ENCODE measurements at places on chromosomes 2 and 18.

GRCh38 chr2:8676191-8676920 lies 5.5 kb upstream of the ID2 start:
- H3K4me3 ChIP-seq, result peak overlapping the region; percentile 70
- no peaks in the 10 kb centered on the region for H3K36me3 ChIP-seq
- no peak overlapping the region for H3K27ac ChIP-seq
- DNase-seq, result peak; percentile 74

DNA sequence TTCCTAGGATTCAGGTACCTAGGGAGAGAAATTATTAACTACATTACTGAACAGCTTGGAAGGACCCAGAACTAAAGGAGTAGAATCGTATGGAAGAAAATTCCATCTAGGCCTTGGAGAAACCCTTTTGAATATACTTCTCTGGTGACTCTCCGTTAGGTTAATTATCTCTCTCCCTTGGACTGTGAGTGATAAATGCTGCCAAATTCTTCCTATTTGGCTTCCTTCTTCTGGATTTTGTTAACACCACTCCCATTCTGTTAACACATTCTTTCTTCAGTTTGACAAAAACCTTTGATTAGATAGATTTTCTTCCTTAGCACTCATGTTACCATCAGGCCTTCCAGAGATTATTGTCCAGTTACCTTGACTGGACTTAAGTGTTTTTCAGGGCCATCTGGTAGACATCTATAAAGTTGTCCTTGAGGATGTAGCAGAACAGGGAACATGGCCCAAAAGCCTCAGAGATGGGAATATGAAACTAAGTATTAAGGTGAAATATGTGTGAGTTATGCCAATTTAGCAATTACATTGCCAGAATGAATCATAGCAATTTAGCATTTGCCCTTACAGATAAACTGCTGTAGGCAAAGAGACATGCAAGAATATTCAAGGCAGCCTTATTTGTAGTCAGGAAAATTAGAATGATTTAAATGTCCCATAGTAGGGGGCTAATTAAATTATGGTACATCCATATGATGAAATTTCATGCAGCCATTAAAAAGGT lies 6.7 kb downstream of the CYP27A1 start:
- peak overlapping the region; percentile 63 for H3K27ac ChIP-seq
- no peaks in the 10 kb centered on the region for H3K36me3 ChIP-seq
- H3K27me3 ChIP-seq, result no peaks in the 10 kb centered on the region
- DNase-seq, result no peak
- H3K4me1 ChIP-seq, result peaks cover 5% of the 10 kb centered on the region

GRCh38 chr2:217993817-217994463 lies 8.9 kb downstream of the TNS1 start:
- no peak overlapping the region for H3K4me3 ChIP-seq
- H3K36me3 ChIP-seq, result no peaks in the 10 kb centered on the region
- peak; percentile 68 for DNase-seq
- peak overlapping the region; percentile 95 for H3K27ac ChIP-seq
- H3K4me1 ChIP-seq, result peaks cover 54% of the 10 kb centered on the region

GRCh38 chr18:25661831-25662230 lies 309.9 kb upstream of the ZNF521 start:
- H3K36me3 ChIP-seq, result no peaks in the 10 kb centered on the region
- no peak overlapping the region for H3K27ac ChIP-seq
- H3K4me3 ChIP-seq, result no peak overlapping the region
- H3K4me1 ChIP-seq, result no peaks in the 10 kb centered on the region
- DNase-seq, result no peak
- no peaks in the 10 kb centered on the region for H3K27me3 ChIP-seq

- H3K36me3 ChIP-seq, result peaks cover 6% of the 10 kb centered on the region
- DNase-seq, result no peak
- H3K4me3 ChIP-seq, result no peak overlapping the region
- H3K27ac ChIP-seq, result no peak overlapping the region
- no peaks in the 10 kb centered on the region for H3K4me1 ChIP-seq
- no peaks in the 10 kb centered on the region for H3K27me3 ChIP-seq
These were observed 66.9 kb downstream of the ATAD2B start for GRCh38 chr2:23859983-23860382.

DNA sequence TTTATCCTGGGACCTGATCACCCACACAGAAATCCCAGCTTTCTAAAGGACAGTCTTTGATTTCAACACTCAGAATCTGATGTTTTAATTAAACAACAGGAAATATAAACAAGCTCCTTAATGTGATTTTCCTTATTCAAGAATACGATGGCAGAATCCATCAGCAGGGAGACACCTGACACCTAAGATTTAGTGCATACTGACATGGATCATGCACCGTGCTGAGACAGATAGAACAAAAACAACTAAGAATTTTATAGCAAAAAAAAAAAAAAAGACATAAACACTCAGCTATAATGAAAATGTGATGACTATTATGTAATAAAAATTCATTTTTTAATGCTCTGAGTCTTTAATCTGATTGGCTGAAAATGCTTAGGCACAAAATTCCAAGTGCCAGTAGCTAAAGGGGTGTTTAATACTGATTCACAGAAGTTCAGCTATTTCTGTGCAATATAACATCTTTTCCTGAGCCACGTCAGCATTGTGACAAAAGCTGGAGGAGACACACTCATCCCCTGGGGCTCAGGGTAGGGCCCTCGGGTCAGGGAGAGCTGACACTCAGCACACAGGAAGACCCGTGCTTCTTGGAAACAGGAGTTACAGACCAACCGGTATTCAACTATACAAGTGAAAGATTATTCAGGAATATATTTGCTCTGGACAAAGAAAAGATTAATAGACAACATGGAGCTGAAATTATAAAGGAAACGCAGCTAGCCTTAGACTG lies 247.4 kb downstream of the FBXO15 start:
- H3K36me3 ChIP-seq, result no peaks in the 10 kb centered on the region
- no peaks in the 10 kb centered on the region for H3K27me3 ChIP-seq
- no peak for DNase-seq
- no peak overlapping the region for H3K27ac ChIP-seq

DNA sequence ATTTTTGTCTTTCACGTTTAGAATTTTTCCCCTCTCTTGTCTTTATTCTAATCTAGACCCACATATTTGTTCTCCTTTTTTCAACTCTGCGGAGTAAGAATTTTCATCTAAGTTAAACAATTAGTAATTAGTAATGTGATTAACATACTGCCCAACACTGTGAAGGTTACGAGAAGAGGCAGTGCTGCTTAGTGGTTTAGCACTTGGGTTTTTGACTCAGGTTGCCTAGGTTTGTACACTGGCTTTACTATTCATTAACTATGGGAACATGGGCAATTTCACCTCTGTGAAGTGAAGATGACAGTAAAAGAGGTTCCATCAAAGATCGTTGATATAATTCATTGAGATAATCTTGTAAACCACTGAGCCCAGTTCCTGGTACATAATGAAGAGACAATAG lies 82.2 kb upstream of the PNPT1 start:
- no peaks in the 10 kb centered on the region for H3K27me3 ChIP-seq
- H3K4me3 ChIP-seq, result no peak overlapping the region
- DNase-seq, result no peak
- no peak overlapping the region for H3K27ac ChIP-seq

GRCh38 chr2:198164843-198165242 lies 360.4 kb downstream of the PLCL1 start:
- no peak overlapping the region for H3K4me3 ChIP-seq
- no peak overlapping the region for H3K27ac ChIP-seq
- no peaks in the 10 kb centered on the region for H3K36me3 ChIP-seq
- no peak for DNase-seq

- no peaks in the 10 kb centered on the region for H3K4me1 ChIP-seq
- no peak overlapping the region for H3K27ac ChIP-seq
- H3K4me3 ChIP-seq, result no peak overlapping the region
- H3K36me3 ChIP-seq, result no peaks in the 10 kb centered on the region
- DNase-seq, result no peak
These were observed 156.4 kb upstream of the GALNT13 start for GRCh38 chr2:153715218-153715850.

DNA sequence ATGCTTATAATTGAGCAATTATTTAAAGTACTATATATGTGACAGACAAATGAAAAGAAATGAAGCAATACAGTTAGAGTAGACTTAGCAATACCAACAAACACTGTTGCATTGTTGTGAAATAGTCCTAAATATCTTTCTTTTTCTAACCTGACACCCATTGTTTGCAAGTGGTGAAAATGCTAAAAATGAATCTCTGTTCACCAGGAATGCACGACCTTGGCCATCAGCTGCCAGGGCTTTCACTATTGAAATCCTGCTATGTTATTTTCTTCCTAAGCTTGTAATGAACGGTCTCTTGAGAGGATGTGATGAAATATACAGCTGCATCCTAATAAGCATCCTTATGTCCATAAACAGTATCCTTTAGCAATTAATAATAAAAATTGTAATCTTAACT lies 136.2 kb upstream of the MGAT5 start:
- no peaks in the 10 kb centered on the region for H3K36me3 ChIP-seq
- H3K4me3 ChIP-seq, result no peak overlapping the region
- no peaks in the 10 kb centered on the region for H3K27me3 ChIP-seq

GRCh38 chr2:235832941-235833340 lies 335.2 kb downstream of the GBX2 start:
- no peaks in the 10 kb centered on the region for H3K27me3 ChIP-seq
- no peaks in the 10 kb centered on the region for H3K36me3 ChIP-seq
- no peaks in the 10 kb centered on the region for H3K4me1 ChIP-seq
- DNase-seq, result no peak

DNA sequence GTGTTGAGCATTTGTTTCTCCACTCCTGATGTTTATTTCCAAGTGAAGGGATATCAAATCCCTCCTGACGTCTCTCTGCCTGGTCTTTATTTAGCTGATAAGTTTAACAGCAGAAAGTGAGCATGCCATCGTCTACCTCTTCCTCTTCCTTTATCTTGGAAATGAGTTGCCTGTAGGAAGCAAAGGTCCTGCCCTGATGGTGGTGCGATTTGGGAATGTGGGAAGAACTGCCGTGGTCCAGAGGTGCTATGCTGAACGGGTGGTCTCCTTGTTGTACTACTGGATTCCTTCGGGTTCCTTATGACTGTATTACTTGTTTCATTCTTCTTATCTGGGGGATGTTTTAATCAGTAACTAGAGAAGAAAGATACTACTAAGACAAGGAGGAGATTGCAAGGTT lies 217.5 kb downstream of the PMAIP1 start:
- no peak overlapping the region for H3K4me3 ChIP-seq
- H3K27me3 ChIP-seq, result no peaks in the 10 kb centered on the region
- no peak for DNase-seq
- no peak overlapping the region for H3K27ac ChIP-seq
- no peaks in the 10 kb centered on the region for H3K4me1 ChIP-seq

DNA sequence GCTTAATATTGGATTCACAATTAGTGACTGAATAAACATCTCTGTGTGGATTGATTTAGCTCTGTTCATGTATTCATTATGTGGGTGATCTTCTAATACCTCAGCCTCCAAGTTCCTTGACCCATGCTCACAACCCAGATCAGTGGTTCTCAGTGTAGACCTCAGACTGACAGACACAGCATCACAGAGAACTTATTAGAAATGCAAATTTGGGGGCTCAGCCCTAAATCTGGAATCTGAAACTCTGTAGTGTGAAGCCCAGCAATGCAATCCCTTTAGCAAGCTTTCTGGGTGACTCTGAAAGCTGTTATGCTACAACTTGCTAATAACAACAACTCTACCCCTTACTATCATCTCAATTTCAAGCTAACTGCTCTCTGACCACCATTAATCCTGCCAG lies 273.1 kb upstream of the FANCL start:
- no peaks in the 10 kb centered on the region for H3K27me3 ChIP-seq
- no peak overlapping the region for H3K4me3 ChIP-seq
- no peak overlapping the region for H3K27ac ChIP-seq
- H3K36me3 ChIP-seq, result no peaks in the 10 kb centered on the region

GRCh38 chr18:60295674-60296073 lies 76.9 kb downstream of the MC4R start:
- H3K27ac ChIP-seq, result no peak overlapping the region
- no peaks in the 10 kb centered on the region for H3K36me3 ChIP-seq
- DNase-seq, result no peak
- no peak overlapping the region for H3K4me3 ChIP-seq
- H3K27me3 ChIP-seq, result no peaks in the 10 kb centered on the region
- no peaks in the 10 kb centered on the region for H3K4me1 ChIP-seq

- H3K4me1 ChIP-seq, result no peaks in the 10 kb centered on the region
- no peaks in the 10 kb centered on the region for H3K27me3 ChIP-seq
- DNase-seq, result no peak
- H3K4me3 ChIP-seq, result no peak overlapping the region
- no peaks in the 10 kb centered on the region for H3K36me3 ChIP-seq
- H3K27ac ChIP-seq, result no peak overlapping the region
These were observed 3.0 kb downstream of the RBM45 start for GRCh38 chr2:178115271-178115670.

DNA sequence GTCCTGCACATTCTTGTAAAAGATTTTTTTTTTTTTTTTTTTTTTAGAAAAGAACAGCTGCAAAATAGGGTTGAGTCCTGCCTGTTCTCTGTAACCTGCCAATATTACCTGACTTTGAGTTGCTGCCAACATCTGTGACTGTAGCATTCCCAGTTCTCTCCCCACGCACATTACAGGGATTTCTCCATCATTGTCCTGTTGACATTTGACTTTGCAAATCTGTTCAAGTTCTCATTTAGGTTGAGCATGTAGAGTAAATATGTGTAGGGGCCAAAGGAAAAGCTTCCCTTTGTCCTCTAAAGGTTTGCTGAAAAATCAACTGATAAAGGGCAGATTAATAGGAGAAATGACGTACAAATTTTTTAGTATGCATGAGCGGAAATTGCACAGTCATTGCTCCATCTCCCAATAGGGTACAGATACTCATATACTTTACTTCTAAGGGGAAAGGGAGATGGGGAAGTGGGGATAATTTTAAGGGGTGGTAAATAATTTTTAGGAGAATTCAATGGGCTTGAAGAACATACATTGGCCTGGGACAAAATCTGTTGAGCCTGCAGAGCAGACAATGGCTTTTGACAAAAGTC lies 385.5 kb downstream of the PIK3C3 start:
- H3K27me3 ChIP-seq, result no peaks in the 10 kb centered on the region
- no peak overlapping the region for H3K27ac ChIP-seq
- no peak overlapping the region for H3K4me3 ChIP-seq
- H3K36me3 ChIP-seq, result no peaks in the 10 kb centered on the region
- no peak for DNase-seq
- H3K4me1 ChIP-seq, result no peaks in the 10 kb centered on the region

DNA sequence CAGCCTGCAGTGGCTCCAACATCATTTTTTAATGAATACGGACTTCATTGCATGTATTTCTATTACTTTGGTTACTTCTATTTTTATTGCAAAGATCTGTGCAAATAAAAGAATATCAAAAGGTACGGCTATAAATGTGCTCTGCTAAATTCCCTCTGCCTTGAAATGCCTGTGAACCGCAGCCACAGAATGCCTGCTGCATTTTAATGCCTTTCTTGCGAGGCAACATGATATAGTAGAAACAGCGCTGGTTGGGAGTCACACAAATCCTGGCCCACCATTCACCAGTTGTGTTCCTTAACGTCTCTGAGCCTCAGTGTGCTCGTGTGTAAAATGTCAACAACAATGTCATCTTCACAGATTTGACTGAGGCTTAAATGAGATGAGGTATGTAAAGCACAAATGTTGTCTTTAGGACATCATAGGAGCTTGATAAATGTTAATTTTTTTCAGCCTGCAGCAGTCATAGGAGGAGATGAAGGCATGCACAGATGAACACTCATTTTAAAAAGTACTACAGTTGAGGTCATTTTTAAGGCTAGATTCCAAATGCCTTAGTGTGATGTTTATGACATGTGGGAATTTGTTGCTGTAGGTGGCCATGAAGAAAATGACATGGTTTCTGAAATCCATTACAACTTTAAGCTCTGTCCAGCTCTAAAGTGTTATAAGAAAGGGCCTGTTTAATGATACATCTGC lies 187.6 kb upstream of the NRP2 start:
- no peak overlapping the region for H3K4me3 ChIP-seq
- no peak overlapping the region for H3K27ac ChIP-seq
- DNase-seq, result no peak

Measured in adrenal gland (tissue), 19 donors.